ENCODE measurements at places on chromosomes 2 and 18.
A peak's percentile ranks its signal among the peaks of the same experiment; 100 is the strongest.

- no peak for DNase-seq
These were observed 24.1 kb downstream of the EIF2AK3 start for GRCh38 chr2:88603146-88603545.

- no peak for DNase-seq
These were observed 53.6 kb downstream of the GALNT1 start for GRCh38 chr18:35635170-35635569.

DNA sequence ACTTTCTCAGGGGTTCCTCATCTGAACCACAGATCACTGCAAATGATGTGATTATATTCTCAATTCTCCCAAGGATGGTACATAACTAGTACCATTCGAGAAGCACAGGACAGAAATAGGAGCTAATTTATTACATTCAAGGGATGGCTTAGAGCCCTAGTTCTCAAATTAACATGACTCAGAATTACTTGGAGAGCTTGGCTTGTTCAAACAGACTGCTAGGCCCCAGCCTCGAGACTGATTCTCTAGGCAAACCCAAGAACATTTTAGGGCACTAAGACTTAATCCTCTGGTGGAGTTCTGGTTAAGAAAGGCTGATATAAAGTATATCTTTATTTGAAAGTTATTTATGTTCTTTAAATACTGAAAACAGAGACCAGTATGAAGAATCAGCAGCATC is 35.8 kb downstream of the HIBCH start:
- DNase-seq, result no peak

DNA sequence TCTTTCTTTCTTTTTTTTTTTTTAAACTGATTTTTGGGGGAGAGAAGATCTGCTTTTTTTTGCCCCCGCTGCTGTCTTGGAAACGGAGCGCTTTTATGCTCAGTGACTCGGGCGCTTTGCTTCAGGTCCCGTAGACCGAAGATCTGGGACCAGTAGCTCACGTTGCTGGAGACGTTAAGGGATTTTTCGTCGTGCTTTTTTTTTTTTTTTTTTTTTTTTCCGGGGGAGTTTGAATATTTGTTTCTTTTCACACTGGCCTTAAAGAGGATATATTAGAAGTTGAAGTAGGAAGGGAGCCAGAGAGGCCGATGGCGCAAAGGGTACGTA is 587 bp downstream of the MEIS1 start:
- DNase-seq, result peak; percentile 42

- DNase-seq, result no peak
These were observed 17.2 kb upstream of the ASB1 start for GRCh38 chr2:238409341-238410199.

- no peak for DNase-seq
These were observed 1.4 kb downstream of the TM4SF20 start for GRCh38 chr2:227377467-227378351.

- DNase-seq, result no peak
These were observed 125.7 kb downstream of the PDE1A start for GRCh38 chr2:182301093-182301492.

DNA sequence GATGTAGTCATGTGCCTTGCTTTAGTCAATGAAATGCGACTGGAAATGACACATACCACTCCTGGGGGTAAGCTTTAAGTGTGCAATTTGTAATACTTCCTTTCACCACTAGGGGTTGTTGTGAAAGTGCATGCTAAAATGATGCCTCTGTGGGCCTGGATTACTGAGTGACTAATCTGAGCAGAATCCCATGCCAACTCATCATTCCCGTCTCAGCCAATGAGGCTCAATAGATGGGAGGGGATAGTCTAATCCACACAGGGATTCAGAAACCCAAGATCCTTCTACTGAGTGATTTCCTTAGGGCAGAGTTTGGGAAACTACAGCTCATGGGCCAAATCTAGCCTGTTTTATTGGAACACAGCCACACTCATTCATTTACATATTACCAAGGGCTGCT is 54.0 kb downstream of the HRH4 start:
- DNase-seq, result peak; percentile 24
